ENCODE measurements at places on chromosomes 7 and 10.
A peak's percentile ranks its signal among the peaks of the same experiment; 100 is the strongest.

DNA sequence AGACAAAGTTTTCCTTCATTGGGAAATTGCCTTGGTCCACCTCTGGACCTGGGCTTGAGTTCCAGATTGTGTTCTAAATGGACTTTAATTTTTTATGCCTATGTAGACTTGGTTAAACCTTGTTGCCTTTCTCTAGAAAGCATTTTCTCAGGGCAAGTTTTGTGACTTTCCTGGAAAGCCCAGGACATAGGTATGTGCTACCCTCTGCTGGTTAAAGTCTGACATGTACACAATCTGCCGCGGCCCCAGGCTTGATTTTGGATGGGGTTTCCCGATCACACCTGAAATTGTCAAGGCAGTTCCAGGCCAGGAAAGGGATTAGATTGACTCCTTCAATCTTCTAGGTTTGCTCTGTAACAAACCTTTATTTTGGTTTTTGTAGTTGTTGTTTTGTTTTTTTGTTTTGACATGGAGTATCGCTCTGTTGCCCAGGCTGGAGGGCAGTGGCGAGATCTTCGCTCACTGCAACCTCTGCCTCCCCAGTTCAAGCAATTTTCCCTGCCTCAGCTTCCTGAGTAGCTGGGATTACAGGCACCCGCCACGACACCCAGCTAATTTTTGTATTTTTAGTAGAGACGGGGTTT is 14.1 kb upstream of the AKR1B10 start:
- DNase-seq = peak; percentile 48

GRCh38 chr10:29028486-29028885 is 260.4 kb upstream of the LYZL1 start:
- no peak for DNase-seq

GRCh38 chr10:3805791-3806461 is 20.9 kb upstream of the KLF6 start:
- peak; percentile 52 for DNase-seq

DNA sequence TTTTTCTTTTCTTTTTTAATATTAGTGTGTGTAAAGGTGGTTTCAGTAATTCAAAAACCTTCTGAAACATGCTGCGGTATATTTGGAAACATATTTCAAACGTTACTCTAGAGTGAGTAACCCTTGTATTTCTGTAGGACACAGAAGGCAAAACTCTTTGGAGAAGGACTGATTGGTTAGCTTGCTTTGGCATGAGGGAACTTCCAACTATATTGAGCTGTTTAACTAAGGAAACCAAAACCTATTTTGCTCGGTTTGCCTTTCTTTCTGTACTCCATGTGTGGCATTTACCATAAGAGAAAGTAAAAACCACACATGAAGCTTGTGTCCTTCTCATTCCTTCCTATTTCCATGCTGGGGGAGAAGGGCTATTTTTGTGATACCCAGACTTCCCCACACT is 149.8 kb downstream of the DYNC1I1 start:
- no peak for DNase-seq

DNA sequence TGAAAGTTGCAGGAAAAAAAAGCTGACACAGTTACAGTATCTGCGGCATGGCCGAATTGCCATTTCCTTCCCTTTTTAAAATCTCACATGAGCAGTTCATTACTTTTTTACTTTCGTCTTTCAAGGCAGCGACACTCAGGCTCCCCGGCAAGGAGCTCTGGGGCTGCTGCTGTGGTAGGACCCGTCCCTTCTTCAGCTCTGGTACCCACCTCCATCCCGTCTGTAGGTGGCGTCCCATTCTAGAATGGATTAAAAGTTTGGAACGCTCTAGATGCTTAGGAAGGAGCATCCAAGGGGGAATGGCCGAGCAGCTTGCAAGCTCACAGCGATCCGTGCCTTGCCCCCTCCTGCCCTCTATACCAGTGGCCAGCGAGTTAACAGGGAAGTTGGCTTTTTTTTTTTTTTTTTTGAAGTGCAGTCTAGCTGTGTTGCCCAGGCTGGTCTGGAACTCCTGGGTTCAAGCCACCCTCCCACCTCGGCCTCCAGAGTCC is 22.8 kb upstream of the TTYH3 start:
- peak; percentile 15 for DNase-seq

- no peak for DNase-seq
Measured at GRCh38 chr10:78290131-78290750, 256.6 kb downstream of the RPS24 start.

- DNase-seq = no peak
Measured at GRCh38 chr10:107164992-107165391, 486 bp upstream of the SORCS1 start.

DNA sequence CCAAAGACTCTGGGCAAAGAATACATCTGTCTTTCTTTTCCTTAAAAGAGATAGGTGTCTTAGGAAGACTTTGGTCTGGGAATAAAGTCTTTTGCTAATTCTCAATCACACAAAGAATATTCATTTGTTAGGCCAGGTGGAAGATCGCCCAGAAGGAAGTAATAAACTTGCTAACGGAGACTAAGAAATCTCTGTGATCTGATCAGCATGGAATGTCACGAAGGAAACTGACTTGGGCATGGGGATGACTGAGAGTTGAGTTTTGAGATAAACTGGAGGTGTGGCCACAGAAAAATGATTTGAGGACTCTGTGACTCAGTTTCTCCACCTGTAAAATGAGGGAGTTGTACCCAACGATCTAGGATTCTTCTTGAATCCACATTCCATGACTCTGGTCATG is 161.1 kb upstream of the SVIL start:
- DNase-seq = no peak

- no peak for DNase-seq
Measured at GRCh38 chr10:132574783-132575319, 37.3 kb downstream of the INPP5A start.
